ENCODE measurements at places on chromosomes 2 and 18.

DNA sequence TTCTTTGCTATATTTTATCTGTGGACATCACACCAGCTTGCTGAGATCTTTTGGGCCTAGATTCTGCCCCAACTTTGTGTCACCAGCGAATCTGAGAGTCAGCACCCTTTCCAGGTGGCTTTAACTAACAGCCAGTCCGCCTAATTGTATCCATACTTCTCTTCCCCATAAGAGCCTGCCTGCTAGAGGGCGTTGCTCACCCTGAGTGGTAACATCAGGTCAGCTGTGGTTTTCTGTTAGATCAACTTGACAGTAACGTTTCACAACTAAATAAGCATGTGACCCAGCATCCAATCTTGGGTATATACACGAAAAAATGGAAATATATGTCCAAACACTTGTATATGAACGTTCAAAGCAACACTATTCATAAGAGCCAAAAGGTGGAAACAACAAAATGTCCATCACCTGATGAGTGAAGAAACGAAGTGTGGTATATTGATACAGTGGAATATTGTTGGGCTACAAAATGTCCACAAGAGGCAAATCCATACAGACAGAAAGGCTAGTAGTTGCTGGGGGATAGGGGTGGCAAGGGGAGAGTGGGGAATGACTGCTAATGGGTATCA lies 24.9 kb downstream of the EFHD1 start:
- no peak for DNase-seq

- DNase-seq: no peak
Measured at GRCh38 chr2:95374451-95374920, 28.0 kb upstream of the FAHD2A start.

DNA sequence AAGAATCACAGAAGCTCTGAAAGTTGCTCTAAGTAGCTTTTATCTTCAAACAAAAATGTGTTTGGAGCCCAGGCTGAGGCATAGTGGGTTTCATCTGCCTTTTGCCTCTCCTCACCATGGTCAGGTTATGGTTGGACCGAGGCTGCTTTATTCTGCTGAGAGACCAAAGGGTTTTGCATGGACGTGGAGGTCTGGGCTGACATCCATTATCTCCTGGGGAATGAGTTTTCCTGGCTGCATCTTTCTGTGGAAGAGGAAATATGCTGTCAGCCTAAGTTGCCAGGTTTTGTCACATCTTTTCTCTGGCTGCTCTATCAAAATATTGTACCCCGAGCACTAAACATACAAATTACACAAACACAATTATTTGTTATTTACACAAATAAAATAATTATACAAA lies 223.2 kb downstream of the LDLRAD4 start:
- DNase-seq: no peak

DNA sequence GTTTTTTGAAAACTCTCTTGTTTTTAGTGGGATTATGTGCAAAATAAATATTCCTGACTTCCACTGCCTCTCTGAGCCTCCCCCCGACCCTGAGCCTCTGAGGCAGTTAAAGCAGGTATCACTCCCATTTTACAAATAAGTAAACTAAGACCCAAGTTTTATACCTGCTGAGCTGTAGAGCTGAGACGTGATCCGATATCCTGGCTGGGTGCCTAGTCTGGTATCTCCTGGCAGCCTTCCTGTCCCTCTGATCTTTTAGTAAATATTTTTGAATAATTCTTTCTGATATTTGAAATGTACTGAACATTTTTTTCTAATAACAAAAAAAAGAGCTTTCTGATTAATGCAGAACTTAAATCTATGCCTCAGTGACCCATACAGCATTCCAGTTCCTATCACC lies 108.3 kb upstream of the NOSTRIN start:
- no peak for DNase-seq

GRCh38 chr2:10369269-10370255 lies 66.9 kb downstream of the HPCAL1 start:
- DNase-seq: no peak

- DNase-seq: no peak
Measured at GRCh38 chr18:35749701-35750100, 168.2 kb downstream of the GALNT1 start.

GRCh38 chr2:20165677-20166509 lies 59.0 kb downstream of the SDC1 start:
- no peak for DNase-seq
